Daoy (cell line): ENCODE measurements at places on chromosomes 3 and 15. TPM values are rescaled to one million over a fixed set of nuclear protein-coding genes. Genes with fewer than 3 reads are reported as not detected.

ACKR4 gene
- total RNA-seq = not detected in 2 replicates

DUOXA1 gene
- not detected in 2 replicates for total RNA-seq

ZBED2 gene
- total RNA-seq = 0.11 and 1.0 TPM in 2 replicates

KCNMB3 gene
- 0.11 and 0.77 TPM in 2 replicates for total RNA-seq

SI gene
- not detected in 2 replicates for total RNA-seq

CADM2 gene
- 0.46 TPM in 1 of 2 replicates, not detected in the other for total RNA-seq

TYRO3 gene
- total RNA-seq = 3.9 and 4.6 TPM in 2 replicates

IL5RA gene
- total RNA-seq = 0.80 TPM in 1 of 2 replicates, not detected in the other

PRR20G gene
- not detected in 2 replicates for total RNA-seq

LMAN1L gene
- total RNA-seq = not detected in 2 replicates

GCSAM gene
- total RNA-seq = not detected in 2 replicates

CIB2 gene
- total RNA-seq = 2.0 and 6.7 TPM in 2 replicates

GOLGA6L9 gene
- 2.0 and 2.1 TPM in 2 replicates for total RNA-seq

DNA sequence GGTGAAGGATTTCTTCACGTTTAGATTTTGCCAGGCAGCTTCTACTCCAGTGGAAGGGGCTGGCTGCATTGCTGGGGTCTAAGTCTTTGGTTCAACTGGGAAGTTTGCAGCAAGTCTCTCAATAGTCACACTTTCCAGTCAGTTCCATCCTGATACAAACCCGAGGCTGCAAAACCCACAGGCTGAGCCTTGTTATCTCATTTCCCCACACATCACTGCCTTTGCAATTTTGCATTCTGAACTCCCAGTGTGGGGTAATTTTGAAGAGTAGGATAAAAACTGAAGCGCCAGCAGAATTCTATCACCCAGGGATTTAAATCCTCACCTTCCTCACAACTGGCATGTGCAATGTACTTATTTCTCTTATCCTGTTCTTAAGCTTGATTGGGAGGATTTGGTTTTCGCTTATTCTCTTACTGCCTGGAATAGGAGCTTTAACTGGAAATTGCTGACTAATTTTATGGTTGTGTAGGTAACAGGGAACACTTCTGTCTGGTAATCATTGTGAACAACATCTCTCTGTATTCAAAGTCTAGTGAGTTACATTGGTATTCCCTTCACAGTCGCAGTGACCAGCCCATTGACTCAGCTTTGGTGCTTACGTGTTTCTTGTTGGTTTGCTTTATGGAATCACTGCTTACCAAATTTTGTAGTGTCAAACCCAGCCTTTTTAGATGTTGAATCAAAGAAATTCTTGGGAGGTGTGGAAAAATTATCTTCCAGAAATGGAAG, 142.0 kb upstream of the TOPAZ1 start:
- DNase-seq = no peak

GRCh38 chr15:38406436-38406835, 47.5 kb upstream of the FAM98B start:
- DNase-seq = no peak

DNA sequence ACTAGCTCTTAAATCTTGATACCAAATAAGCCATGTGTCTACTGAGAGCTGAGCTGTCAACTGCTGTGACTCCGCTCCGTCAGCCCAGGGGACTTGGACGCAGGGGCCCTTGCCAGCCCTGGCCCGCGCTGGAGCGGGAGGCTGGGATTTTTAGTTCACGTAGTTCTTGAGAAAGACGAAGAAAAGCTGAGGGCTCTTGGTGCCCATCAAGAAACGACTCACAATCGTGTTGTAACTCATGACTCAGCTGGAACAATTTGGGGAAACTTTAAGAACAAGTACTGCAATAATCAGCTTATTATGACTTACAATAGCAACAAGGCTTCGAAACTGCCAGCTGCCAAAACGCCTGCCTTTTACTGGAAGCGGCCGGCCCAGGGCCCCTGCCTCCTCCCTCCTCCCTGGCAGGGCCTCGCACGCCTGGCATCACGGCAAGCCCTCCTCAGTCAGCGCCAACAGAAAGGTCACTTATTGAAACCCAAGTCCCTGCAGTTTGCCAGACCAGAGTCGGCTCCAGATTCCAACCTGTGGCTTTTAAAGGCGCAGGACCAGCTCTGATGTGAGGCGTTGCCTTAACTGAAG, 60.3 kb downstream of the RGMA start:
- DNase-seq = no peak

- no peak for DNase-seq
These were observed 74.6 kb downstream of the TGFBR2 start for GRCh38 chr3:30680789-30681648.

DNA sequence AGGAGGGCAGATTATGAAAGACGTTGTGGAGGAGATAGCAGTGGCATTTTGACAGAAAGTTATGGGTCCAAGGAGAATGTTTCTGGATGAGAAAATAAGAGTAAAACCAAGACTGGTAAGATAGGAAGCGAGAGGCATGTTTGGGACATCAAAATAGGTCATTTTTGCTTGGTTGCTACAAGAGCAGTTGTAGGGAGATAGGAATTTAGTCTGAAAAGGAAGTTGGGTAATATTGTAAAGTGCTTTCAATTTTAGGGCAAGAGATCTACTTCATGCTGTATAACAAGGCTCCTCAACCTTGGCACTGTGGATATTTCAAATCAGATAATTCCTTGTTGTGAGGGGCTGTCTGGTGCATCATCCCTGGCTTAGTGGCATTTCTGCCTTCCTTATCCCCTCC, 118.0 kb upstream of the DPH6 start:
- no peak for DNase-seq

GRCh38 chr3:102036017-102036416, 186.7 kb downstream of the NFKBIZ start:
- no peak for DNase-seq

- no peak for DNase-seq
These were observed 101.2 kb downstream of the CORO2B start for GRCh38 chr15:68679961-68680371.

- DNase-seq = peak; percentile 31
These were observed 77.0 kb downstream of the TM4SF4 start for GRCh38 chr3:149551500-149551899.

- DNase-seq = no peak
These were observed 129.4 kb downstream of the CHST2 start for GRCh38 chr3:143249014-143249413.

DNA sequence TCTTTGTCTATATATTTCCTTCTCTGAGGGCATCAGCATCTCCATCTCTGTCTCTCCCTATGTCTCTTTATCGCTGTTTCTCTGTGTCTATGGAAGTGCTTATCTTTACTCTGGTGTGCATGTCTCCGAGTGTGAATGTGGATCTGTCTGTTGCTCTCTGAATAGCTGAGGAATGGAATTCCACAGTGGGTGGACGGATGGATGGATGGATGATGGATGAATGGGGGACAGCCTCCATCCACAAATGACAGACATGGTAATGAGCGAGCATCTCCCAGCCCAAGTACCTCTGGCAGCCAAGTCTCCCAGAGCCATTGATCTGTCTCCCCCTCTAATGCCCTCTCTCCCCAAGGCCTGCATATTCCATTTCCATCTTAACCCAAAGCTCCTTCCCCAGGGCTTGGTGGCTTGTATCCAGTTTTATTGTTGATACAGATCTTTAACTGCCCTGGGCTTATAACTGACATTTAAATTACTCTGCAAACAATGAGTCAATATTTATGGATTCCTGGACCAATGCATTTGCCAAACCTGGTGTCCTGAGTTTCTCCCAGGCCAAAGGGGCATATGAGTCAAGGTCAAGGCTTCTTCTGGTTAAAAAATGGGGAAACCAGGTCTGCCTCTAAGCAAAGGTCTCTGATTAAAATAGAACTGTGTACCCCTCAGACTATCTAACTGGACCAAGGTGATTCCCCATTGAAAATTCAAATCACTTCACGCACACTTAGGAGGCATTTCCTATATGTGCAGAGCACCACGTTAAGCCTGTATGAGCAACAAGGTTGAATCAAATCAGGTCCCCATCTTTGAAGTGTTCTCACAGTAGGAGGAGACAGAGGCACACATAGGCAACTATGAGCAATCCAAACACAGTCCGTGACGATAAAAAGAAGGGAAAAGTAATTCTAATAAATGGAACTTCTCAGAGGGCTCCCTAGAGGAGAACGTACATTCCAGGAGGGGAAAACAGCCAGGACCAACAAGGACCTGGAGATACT, 109.9 kb downstream of the TLE3 start:
- DNase-seq = peak; percentile 41

DNA sequence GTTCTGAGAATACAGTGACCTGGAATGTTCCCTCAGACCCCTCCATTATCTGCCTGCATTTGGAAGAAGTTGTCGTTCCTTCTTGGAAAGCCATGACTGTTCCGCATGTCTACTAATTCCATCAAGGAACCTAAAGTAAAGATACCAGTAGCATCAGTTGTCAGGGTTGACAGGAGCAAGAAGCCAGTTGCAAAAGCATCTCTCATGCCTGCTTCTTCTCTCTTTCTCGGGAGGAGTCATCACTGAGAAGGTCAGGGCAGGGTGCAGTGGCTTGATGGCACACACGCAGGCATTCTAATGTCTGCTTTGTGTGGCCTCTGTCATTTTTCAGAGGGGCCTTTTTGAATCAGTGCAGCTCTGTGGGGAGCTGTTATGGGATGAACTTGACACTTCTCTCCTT, 276.6 kb upstream of the TPM1 start:
- no peak for DNase-seq

- DNase-seq = no peak
These were observed 30.2 kb upstream of the ALDH1L1 start for GRCh38 chr3:126210606-126211005.

DNA sequence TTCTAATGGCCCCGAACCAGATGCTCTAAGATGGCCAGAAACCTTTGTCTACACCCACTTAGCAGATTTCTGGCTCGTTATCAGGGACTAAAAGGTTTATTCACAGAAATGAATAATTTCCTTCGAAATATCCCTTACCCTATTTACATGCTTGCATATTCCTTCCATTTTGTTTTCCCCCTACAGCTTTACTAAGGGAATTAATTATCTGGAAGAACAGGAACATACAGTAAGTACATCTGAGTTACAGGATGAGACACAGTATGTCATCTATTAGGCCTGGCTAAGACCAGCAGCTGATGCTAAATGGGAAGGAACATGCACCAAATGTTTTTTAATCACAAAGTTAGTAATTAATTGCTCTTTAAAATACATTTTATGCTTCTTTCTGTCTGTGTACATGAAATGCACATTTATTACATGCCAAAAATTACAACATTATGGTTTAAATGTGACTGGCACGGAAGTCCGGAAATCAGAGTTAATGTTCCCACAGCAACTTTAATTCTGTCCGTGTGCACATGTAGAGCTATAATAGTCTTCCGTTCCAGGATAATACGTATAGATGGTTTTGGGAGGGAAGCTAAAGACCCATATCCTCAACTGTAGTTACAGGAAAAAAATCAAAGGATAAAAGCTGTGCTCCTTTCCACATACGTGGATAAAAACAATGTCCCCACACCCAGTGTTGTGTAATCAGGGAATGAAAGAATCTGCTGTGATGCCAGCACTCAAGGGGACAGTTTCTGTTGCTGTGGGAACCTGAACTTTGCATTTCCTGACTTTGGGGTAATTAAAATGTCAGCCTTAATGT, 82.0 kb downstream of the TIGIT start:
- no peak for DNase-seq

GRCh38 chr15:54528021-54528420, 549.8 kb downstream of the UNC13C start:
- no peak for DNase-seq

- peak; percentile 90 for DNase-seq
These were observed 26.2 kb downstream of the MAP4 start for GRCh38 chr3:47989981-47990440.

GRCh38 chr3:71628522-71628921, 45.0 kb upstream of the FOXP1 start:
- no peak for DNase-seq

DNA sequence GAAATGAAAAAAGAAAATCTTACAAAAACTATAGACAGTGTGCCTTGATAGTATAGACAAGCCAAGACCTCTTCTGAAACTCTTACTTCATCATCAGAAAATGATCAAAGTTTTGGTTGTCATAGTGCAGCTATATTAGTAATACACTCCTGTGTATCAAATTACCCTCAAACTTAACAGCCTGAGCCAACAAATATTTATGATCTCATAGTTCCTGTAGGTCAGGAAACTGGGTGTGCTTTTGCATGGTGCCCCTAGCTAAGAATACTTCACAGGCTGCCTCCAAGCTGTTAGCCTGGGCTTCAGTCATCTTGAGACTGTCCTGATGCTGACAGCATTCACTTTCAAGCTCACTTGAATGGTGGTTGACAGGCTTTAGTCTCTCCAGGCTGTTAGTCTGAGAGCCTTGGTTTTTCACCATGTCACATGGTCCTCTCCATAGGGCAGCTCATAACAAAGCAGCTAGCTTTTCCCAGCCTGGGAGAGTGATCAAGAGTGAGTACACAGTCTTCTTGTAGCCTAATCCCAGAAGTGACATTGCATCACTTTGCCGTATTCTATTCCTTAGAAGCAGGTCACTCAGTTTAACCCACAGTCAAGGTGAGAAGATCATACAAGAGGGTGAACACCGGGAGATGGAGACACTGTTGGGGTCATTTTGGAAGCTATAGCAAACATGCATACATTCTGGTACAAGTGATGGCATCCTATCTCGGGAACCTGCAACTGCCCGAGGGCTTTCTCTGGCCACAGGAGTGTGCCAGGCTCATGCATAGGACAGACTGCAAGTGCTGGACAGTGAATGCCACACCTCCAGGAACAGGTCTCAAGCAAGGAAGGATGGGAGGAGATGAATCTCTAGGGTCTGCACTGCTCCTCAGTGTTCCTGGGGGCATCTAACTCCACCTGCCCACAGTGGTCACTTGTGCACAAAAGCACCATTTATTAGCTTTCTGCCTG, 173.4 kb upstream of the CADPS start:
- DNase-seq = peak; percentile 3

DNA sequence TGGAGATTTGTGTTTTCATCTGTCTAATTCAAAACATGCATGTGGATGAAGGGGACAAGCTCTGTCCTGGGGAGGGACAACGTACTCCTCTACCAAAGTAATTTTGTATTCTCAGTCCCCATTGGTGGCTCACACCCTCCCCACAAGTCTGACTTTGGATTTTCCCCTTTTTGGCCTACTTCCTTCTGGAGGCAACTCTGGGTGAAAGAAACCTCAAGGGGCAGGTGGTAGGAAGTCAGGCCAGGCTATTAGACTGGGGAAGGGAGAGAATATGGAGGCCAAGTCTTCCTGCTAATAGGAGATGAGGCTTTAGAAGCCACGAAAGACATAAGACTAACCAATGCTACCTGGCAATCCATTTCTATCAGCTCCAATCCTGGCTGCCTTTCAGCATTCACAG, 124.9 kb upstream of the RASGRP1 start:
- no peak for DNase-seq
